Keratinocyte (primary cell): ENCODE measurements at places on chromosomes 7 and 10.
A peak's percentile ranks its signal among the peaks of the same experiment; 100 is the strongest.

- DNase-seq: no peak
- H3K4me1 ChIP-seq: peaks cover 8% of the 10 kb centered on the region
- H3K4me3 ChIP-seq: no peak overlapping the region
- no peaks in the 10 kb centered on the region for H3K36me3 ChIP-seq
- H3K27ac ChIP-seq: no peak overlapping the region
Measured at GRCh38 chr7:22123139-22123538, 177.4 kb upstream of the CDCA7L start.

GRCh38 chr10:6912424-6912823 is 332.3 kb upstream of the PRKCQ start:
- peaks cover 4% of the 10 kb centered on the region for H3K27me3 ChIP-seq
- H3K27ac ChIP-seq: no peak overlapping the region
- H3K4me3 ChIP-seq: no peak overlapping the region
- DNase-seq: peak; percentile 38
- H3K4me1 ChIP-seq: peaks cover 13% of the 10 kb centered on the region

GRCh38 chr7:41294556-41295454 is 408.1 kb downstream of the INHBA start:
- H3K27ac ChIP-seq: no peak overlapping the region
- no peaks in the 10 kb centered on the region for H3K36me3 ChIP-seq
- H3K4me3 ChIP-seq: no peak overlapping the region
- H3K4me1 ChIP-seq: peaks cover 3% of the 10 kb centered on the region
- no peaks in the 10 kb centered on the region for H3K27me3 ChIP-seq

- peaks cover 3% of the 10 kb centered on the region for H3K27me3 ChIP-seq
- no peak overlapping the region for H3K27ac ChIP-seq
- H3K4me3 ChIP-seq: no peak overlapping the region
- H3K4me1 ChIP-seq: no peaks in the 10 kb centered on the region
- no peak for DNase-seq
Measured at GRCh38 chr7:29084832-29085231, 61.5 kb downstream of the CPVL start.
